CD14-positive monocyte (primary cell): ENCODE measurements at places on chromosomes 12 and 14. TPM values are rescaled to one million over a fixed set of nuclear protein-coding genes. Genes with fewer than 3 reads are reported as not detected.
A peak's percentile ranks its signal among the peaks of the same experiment; 100 is the strongest.

Gene GPRC5D
- 0.49 TPM in 1 of 2 replicates, not detected in the other for polyA plus RNA-seq

Gene C3AR1
- polyA plus RNA-seq: 67.3 TPM

Gene EPYC
- polyA plus RNA-seq: not detected in 2 replicates

Gene LMNTD1
- not detected for polyA plus RNA-seq

Gene KLHL33
- polyA plus RNA-seq: 0.03 and 0.04 TPM in 2 replicates

Gene ART4
- not detected in 2 replicates for polyA plus RNA-seq

Gene KCNK10
- 0.05 TPM for polyA plus RNA-seq

Gene CCDC177
- not detected for polyA plus RNA-seq

Gene TAS2R46
- polyA plus RNA-seq: not detected

Gene BDKRB1
- not detected for polyA plus RNA-seq

Gene PRPH
- not detected for polyA plus RNA-seq

Gene POLE2
- polyA plus RNA-seq: 0.31 and 0.47 TPM in 2 replicates

GRCh38 chr14:69087061-69087461 is 65.9 kb downstream of the DCAF5 start:
- DNase-seq: no peak

DNA sequence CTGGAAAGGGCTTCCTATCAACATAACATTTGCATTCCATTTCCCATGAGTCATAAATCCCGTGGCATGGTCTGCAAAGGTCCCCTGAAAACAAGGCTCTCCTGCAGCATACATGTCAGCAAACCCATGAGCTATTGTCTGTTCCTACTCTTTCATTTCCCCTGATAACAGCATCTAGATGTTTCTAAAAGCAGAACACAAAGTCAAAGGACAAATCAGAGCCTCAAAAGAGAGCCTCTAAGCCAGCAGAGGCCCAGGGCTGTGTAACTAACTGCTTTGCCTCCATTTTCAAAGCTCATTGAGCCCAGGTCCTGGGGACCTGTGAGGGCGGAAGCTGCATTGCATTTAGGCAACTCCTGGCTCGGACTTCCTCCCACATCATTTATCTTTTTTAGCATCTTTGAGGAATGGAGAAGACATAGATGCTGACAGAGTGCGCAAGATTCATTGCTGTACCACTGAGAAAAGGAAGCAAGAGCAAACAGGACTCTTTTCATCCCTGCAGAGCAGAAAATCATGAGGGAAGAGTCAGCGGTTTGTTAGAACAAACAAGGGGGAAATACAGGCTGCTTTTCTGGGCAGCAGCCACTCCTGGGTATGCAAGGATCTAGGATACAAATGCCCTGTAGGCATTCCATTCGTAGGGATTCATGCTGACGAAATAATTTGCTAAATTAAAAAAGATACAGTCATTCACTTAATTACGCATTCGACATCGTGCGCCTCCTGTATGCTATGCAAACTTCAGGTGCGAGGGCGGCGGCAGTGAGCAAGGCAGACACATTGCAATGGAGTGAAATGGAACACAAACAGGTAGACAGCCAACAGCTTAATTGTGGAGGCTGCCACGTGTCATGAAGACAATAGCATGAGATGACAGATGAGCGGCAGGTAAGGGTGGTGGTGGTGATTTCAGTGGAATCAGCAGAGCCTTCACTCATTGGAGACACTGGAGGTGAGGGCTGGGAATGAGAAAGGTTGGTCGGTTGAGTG is 131.0 kb downstream of the TMEM132D start:
- no peak for DNase-seq

- no peak for DNase-seq
Observed at GRCh38 chr12:71748081-71748850, 6.4 kb upstream of the RAB21 start.

DNA sequence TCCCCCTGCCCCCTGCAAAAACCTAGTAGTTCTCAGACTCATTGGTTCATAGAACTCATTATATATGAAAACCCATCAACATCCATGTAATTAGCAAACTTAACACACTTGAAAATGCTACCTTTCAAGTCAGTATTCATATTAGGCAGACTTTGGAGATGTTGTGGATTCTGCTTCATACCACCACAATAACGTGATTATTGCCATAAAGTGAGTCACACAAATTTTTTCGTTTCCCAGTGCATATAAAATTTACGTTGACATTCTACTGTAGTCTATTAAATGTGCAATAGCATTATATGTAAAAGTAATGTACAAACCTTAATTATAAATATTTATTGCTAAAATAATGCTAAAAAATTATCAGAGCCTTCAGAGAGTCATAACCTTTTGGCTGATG is 654.0 kb downstream of the DIO2 start:
- DNase-seq: no peak

DNA sequence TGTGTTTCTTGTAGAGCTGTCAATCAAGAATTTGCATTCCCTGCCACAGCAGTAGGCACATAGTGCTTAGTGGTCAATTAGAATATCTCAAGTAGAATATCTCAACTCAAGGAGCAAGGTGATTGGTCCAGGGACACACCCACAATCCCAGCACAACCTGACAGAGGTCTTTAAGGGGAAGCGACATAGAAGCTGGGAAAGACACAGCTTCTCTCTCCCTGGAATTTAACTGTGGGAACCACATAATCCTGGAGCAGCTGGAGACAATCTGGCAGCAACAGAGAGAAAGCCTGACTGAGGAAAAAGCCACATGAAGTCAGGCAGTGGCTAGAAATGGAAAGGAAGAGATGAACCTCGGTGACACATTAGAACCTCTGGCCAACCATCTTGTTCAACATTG is 85.7 kb upstream of the LMO3 start:
- no peak for DNase-seq

DNA sequence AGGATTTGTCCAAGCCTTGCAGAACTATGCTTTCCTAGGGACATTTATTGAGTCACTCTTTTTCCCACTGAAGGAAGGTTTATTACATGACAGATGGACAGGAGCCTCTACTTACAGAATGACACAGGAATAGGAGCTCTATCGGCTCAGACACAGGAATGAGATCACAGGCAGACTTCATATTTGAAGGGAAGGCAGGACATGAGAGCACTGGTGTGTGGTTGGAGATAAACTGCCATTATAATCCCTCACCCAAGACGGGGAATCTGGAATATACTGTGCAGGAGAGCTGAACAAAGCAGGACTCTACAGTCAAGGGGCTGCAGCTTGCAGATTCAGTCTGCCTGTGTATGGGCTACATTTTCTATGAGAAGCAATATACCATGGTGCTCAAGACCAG is 26.8 kb upstream of the IL22 start:
- no peak for DNase-seq

GRCh38 chr12:32558903-32559302 is 120.2 kb upstream of the DNM1L start:
- peak; percentile 63 for DNase-seq

- DNase-seq: no peak
Observed at GRCh38 chr12:27979145-27979544, 6.6 kb upstream of the PTHLH start.

GRCh38 chr12:23504641-23505399 is 444.6 kb downstream of the SOX5 start:
- DNase-seq: no peak

DNA sequence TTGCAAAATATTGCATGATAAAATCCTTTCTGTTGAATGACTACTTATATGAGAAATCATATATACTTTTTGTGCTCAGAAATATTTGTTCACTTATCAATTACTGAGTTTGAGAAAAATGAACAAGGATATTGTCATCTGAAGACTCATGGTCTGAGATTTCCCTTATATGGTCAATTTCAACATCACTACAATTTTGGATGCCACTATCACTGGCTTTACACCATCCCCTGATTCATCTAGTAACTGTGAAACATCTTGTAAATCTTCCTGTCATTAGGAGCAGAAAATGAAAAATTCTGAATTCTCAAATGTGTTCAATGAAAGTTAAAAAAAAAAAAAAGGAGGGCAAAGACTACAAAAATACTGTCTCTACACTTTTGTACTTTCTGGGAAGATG is 21.8 kb upstream of the GXYLT1 start:
- DNase-seq: no peak

GRCh38 chr12:112979041-112979680 is 842 bp downstream of the OAS2 start:
- no peak for DNase-seq

- no peak for DNase-seq
Observed at GRCh38 chr14:81192594-81192993, 28.2 kb downstream of the GTF2A1 start.

- DNase-seq: no peak
Observed at GRCh38 chr12:1705774-1706631, 15.1 kb downstream of the ADIPOR2 start.

- no peak for DNase-seq
Observed at GRCh38 chr14:100334904-100335303, 11.8 kb downstream of the SLC25A47 start.

DNA sequence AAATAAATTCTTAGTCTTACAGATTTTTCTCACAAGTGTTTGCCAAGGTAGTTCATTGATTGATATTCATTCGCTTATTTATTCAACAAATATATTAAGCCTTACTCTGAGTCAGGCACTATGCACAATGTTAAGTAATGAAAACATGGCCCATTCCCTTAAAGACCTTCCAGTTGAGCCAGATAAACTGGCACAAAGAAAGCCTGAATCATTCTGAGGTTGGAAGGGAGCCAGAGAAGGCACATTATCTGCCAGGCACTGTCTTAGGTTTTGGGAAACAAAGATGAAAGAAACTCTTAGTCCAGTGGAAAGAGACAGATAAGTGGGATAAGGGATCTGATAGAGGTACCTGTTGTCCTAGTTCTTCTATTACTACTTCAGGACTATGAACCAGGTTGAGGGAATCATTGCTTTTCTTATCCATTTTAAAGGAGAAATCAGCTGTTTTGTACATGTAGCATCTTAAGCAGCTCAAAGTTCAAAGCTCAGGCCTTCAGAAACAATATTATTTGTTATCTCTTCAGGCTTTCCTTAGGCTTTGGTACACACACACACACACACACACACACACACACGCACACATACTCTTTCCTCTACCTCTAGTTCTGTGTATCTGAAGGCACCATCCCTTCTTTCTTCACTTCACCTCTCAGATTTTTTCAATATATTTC is 27.0 kb downstream of the PDE6H start:
- DNase-seq: no peak

DNA sequence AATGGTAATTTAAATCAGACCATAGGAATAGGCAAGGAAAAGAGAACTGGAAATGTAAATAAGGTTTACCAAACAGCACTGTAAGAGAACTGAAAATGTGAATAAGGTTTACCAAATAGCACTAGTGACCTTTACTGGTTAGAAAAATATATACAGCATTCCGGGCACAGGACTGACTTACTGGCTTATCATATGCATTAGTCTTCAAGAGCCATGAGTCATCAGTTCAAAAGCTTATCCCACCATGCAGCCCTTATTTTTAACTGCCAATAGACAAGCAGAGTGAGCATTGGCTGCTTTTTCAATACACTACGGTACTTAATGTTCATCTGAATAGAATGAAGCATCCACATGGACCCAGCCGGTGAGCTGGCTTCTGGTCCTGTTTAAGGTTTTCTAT is 13.0 kb upstream of the NELL2 start:
- DNase-seq: no peak

- no peak for DNase-seq
Observed at GRCh38 chr12:55970775-55971174, 3.1 kb upstream of the RAB5B start.

- DNase-seq: no peak
Observed at GRCh38 chr12:119406308-119406707, 71.8 kb downstream of the CCDC60 start.

GRCh38 chr14:74658535-74659131 is 46.6 kb upstream of the LTBP2 start:
- no peak for DNase-seq

GRCh38 chr12:51705450-51705849 is 114.4 kb downstream of the SCN8A start:
- DNase-seq: no peak

DNA sequence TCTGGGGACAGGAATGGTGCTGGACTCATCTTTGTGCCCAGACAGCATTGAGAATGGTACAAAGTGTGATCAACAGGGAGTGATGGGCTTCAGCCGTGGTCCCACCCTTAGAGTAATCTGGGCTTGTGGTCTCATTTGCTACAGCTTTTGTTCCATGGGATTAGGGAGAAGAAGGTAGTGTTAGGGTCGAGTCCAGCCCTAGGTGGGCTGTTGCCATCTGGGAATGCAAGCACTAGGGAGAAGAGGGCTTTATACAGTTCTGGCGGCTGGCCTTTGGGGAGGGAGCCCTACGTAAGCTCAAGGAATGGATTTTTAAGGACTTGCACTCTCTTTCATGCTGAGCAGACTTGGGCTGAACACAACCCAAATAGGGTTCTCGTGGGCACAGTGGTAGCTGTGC is 4.9 kb downstream of the PLEKHG3 start:
- DNase-seq: no peak

GRCh38 chr14:36556811-36557433 is 25.5 kb downstream of the NKX2-8 start:
- no peak for DNase-seq
